ENCODE measurements at places on chromosomes 7 and 10.
A peak's percentile ranks its signal among the peaks of the same experiment; 100 is the strongest.

DNA sequence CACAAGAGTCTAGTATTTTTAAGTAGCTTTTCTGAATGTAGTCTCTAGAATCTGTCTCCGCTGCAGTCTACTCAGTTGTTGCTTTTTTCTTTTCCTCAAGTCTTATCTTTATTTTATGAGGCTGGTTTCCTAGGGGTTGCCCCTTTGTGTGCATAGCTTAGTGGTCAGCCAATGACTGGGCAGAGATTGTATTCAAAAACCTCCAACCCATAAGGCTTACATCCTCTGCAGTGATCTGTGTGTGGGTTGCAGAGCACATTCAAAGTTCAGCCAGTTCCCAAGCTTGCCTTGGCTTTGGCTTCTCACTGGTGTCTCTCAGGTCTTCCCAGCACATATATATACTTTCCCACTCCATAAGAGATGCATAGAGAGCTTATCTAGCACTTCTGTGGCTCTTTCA lies 160.0 kb upstream of the TCF7L2 start:
- no peak for DNase-seq

GRCh38 chr10:128879030-128879429 lies 588.0 kb upstream of the MGMT start:
- no peak for DNase-seq

- DNase-seq = peak; percentile 79
Observed at GRCh38 chr7:101814991-101815825, 2.2 kb upstream of the CUX1 start.

- DNase-seq = peak; percentile 46
Observed at GRCh38 chr7:107742678-107743566, 1.0 kb upstream of the CBLL1 start.

DNA sequence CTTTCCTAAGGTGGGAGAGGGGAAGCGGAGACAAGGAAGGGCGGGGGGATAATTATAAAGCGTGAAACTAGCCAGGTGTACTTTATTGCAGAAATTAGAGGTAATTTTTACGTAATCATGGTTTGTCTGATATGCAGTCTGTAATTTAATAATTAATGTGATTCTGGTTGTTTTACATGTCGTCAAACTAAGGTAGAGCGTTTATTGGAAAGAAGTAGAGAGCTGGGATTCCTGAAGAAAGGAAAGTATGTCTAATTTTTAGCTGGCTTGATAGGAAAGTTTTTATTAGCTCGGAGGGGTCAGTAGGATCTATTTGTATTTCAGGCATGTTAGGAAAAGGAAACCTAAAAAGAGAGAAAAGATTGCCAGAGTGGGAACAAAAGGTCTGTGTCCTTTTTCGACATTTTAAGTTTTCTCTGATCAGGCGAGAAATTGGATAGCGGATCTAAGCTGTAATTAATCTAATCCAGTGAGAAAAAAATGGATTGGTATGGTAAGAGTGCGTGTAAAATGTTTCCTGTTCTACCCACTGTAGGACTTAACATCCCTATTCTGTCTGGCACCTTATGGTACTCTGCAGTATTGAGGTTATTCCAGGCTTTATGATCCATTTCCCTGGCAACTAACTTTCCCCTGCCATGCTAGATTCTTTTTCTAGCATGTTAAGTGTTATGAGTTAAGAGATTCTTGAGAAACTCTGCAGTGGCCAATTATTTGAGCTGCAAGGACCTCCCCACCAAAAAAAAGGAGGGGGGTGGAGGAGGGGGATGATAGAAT lies 1.4 kb downstream of the CELF2 start:
- DNase-seq = no peak

Measured in GM10248 (cell line).